ENCODE measurements at places on chromosomes 13 and 19.

- no peak for DNase-seq
Observed at GRCh38 chr13:73556902-73557301, 498.1 kb downstream of the KLF5 start.

DNA sequence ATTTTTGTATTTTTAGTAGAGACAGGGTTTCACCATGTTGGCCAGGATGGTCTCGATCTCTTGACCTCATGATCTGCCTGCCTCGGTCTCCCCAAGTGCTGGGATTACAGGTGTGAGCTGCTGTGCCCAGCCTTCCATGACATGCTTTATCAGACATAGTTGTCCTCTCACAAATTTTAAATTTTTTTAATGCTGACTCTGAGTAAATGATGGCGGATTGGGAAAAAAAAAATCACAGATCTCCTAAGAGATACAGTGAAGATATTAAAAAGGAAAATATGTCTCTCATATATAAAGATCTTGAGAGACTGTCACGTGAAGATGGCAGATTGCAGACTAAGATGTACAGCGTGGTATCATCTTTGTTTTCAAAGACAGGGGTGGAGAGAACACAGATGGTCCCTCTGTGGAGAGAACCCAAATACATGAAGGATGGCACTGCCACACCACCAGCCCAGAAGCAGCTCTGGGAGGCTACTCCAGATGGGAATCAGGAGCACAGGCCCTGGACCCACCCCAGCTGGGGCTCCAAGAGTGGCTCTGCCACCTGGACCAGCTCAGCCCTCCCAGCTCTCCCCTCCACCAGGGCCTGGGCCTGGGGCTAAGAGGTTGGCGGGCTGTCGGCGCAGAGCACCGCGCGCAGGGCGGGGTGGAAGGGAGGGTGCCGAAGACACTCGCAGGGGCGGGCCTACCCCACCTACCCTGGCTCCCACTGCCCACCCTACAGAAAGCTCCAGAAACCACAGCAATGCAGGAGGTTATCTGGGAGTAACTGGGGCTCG, 20.0 kb upstream of the CCNP start:
- DNase-seq: no peak

- DNase-seq: no peak
Observed at GRCh38 chr19:13130886-13131490, 12.9 kb downstream of the NACC1 start.

DNA sequence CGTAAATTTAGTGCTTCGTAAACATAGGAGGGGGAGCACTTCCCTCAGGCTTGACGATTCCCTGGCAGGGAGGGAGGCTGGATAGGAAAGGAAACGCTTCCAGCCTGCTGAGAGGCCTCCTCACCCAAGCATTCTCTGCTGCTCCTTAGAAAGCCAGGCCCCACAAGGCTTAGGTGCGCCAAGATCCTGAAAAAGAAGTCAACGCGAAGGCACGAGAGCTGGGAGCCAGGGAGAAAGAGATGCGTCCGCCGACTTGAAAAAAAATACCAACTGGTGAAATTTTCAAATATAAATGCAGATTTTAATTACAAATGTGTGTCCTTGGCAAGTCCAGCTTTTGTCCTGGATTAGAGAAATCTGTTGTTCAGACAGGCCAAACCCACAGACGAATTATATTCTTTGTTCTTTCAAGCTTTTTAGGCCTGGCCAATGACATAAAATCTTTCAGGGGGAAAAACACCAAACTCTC, 64.0 kb downstream of the ALOX5AP start:
- DNase-seq: no peak

GRCh38 chr19:22620401-22620800, 13.7 kb upstream of the ZNF492 start:
- DNase-seq: no peak

DNA sequence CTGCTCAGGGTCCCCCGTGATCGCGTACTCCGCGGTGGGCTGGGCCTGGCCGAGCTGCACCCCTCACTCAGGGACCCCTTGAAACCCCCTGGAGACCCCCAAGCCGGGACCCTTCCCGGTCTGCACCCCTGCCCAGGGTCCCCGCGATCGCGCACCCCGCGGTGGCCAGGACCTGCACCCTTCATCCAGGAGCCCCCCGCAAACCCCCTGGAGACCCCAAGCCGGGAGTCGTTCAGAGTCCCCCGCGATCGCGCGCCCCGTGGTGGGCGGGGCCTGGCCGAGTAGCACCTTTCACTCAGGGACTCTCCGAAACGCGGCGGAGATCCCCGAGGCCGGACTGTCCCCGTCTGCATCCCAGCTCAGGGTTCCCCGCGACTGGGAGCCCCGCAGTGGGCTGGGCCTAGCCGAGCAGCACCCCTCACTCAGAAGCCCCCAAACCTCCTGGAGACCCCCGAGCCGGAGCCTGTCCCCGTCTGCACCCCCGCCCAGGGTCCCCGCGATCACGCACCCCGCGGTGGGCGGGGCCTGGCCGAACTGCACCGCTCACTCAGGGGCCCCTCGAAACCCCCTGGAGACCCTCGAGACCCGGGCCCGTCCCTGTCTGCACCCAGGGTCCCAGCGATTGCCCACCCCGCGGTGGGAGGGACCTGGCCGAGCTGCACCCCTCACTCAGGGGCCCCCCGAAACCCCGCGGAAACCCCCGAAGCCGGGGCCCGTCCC, 748 bp downstream of the LMNB2 start:
- DNase-seq: peak; percentile 44

DNA sequence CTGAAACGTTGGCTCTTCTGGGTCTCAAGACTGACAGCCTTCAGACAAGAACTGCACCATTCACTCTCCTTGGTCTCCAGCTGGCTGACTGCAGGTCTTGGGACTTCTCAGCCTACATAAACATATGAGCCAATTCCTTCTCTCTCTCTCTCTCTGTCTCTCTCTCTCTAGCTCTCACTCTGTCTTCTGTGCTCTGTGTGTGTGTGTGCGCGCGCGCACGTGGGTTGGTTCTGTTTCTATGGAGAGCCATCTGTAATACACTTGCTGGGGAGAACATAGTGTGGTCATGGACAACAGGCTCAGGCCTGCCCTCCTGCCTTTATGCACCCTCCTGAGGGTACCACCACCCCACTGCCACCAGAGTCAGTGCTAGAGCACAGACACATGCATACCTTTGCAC, 13.7 kb upstream of the SERPINE3 start:
- DNase-seq: no peak

DNA sequence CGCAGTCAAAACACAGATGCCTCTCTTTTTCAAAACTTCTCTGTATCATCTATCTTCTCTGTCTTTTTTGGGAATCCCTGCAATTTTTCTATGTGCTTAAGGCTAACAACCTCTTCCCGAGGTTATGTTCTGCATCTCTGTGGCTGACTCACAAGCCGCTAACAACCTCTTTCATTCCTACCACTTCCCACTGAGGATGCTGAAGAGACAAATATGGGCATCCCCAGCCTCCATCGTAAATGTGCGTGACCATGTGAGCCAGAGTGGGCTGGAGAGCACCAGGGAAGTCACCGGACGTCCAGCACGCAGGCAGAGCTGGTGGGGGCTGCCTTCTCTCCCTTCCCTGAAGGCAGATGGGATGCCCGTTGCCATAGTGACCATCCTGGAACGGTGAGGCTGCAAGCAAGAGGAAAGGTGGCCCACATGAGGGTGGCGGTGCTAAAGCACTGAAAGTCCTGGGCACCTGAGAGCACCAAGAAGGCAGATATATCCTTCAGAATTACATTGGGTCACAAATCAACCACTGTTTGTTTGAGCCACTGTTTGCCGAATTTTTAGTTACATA, 122.8 kb downstream of the SHISA2 start:
- DNase-seq: no peak

DNA sequence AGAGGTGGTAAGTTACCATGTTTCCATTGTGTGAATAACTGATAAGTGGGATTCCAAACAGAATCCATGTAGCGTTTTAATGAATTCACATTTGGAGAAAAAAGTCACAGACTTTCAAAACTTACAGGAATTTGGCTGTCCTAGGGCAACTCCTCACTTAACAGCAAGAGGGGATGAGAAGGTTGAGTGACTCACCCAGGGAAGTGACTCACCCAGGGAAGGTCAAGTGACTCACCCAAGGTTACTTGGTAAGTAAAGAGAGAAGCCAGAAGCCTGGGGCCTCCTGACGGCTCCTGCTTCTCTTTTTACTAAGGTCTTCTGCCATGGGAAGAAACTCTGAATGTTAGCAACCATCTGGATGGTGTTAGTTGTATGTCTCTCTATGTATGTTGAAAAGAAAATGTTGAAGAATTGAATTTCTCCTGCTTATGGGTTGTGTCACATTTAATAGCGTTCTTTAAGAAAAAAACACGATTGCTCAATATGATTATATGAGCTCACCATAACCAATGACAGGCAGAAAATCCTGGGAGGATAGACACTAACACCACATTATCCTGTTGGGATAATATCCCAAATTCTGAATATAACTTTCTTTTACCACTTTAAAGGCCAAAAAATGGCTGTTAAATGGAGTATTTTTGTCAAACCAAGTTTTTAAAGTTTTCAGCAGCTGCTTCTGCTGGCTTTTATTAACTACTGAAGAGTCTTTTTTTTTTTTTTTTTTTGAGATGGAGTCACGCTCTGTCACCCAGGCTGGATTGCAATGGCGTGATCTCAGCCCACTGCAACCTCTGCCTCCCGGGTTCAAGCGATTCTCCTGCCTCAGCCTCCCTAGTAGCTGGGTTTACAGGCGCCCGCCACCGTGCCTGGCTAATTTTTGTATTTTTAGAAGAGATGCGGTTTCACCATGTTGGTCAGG, 195.6 kb downstream of the GGACT start:
- peak; percentile 62 for DNase-seq

Data from activated CD4-positive, alpha-beta T cell treated with anti-CD3 and anti-CD28 coated beads for 4 hours (primary cell).